Posterior vena cava (tissue), 2 donors: ENCODE measurements at places on chromosomes 5 and 9. TPM values are rescaled to one million over a fixed set of nuclear protein-coding genes. Genes with fewer than 3 reads are reported as not detected.

- DNase-seq: no peak
These were observed 16.8 kb downstream of the IRX4 start for GRCh38 chr5:1865948-1866347.

The CAST gene
- 278 TPM for total RNA-seq

DNA sequence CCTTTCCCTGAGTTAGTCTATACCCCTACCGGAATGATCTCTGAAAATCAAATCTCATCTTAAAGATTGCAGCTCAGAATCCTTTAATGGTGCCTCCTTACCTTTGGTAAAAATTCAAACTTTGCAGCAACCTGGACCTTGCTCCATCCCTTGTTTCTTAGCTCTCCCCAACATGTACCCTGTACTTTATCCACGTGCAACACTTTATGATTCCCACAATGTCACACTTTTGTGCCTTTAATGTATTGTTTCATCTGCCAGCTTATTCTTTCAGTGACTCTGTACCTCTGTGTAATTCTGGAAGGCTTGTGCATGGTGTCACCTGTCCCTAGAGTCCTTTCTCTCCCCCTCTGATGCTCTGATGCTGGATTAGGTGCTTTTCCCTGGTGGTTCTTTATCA lies 9.5 kb downstream of the ACO1 start:
- no peak for DNase-seq

DNA sequence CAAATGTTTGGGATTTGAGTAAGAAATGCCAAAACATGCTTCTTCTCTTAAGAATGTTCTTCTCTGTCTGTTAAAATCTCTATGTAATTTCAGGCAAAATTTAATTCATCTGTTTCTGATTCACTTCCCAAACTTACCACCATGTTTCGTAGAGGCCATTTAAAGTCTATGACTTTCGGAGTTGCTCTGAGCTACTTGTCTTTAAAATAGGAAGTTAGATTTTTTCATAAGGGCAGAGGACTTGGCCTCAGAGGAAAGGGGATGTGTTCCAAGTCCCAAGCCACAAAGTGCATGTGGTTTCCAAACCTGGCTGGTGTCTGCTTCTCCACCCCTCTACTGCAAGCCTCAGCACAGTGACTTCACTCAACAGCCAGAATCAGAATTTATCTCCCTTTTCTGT lies 111.3 kb upstream of the ADRA1B start:
- DNase-seq: no peak

DNA sequence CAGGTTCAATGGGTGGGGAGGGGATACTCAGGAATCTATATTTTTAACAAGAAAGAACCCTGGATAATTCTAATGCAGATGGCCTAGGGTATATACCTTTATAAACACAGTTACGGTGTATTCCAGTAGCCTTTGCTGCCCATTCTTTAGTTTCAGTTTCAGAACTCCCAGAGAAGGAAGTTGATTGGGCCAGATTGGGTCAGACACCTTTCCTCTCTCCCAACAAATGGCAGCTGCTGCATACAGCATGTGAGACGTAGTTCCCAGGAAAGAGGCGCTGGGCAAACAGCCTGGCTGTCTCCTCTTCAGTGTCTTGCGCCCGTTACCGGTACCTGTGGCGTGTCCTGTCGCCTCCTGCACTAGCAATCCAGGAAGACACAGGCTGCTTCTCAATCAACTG lies 20.4 kb downstream of the ACO1 start:
- DNase-seq: no peak
